ENCODE measurements at places on chromosomes 2 and 18.
A peak's percentile ranks its signal among the peaks of the same experiment; 100 is the strongest.

- DNase-seq, result no peak
Observed at GRCh38 chr2:79994965-79995364, 309.6 kb downstream of the LRRTM1 start.

- no peak for DNase-seq
Observed at GRCh38 chr2:10078704-10079265, 1.4 kb downstream of the CYS1 start.

- DNase-seq, result no peak
Observed at GRCh38 chr2:123851281-123851680, 173.8 kb upstream of the CNTNAP5 start.

DNA sequence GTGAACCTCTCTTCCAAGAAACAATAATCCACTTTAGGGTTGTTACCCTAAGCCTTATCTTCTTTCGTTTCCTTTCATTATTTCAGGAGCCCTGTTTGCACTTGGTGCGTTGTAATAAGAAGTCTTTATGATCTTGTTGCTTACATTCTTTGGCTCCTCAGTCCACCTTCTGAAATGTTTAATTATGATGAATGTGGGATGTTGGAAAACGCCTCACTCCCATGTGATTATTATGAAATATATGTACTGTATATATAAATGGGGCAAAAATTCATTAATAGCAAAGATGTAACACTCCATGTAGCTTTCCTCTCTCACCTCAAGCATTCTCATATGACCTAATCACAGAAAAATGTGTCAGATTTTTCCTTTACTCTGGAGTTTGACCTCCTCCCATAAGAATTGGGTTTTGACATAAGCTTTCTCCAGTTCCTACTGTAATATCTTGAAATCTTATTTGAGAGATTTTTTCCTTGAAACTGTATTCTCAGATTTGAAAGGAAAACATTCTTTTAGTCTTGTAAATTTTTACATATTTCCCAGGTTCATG, 397.2 kb upstream of the FANCL start:
- DNase-seq, result no peak

GRCh38 chr2:44136252-44136651, 32.4 kb upstream of the PPM1B start:
- no peak for DNase-seq

DNA sequence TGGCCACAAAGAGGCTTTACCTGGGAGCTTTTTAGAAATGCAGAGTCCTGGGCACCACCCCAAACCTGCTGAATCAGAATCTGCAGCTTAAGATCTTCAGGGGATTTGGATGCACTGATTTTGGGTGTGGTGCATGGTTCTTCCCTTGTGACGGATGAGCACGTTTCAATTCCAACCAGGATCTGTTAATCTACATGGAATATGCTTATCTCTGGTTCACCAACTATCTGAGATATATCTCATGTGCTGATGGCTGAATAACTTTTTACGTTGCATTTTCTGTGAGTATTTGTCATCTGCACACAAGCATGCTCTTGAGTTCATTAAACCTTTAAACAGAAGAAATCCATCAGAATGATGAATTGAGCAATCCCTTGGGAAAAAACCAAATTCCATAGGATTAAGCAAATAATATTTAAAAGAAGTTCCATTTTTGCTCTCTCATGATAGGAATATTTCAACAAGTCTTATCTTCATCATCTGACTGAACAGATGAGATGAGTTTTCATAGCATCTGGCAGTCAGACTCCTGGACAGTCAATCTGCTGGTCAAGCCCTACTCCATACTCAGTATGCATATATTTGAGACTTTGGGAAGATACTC, 120.6 kb downstream of the PLB1 start:
- DNase-seq, result no peak

GRCh38 chr2:134361648-134362047, 107.8 kb downstream of the MGAT5 start:
- no peak for DNase-seq

DNA sequence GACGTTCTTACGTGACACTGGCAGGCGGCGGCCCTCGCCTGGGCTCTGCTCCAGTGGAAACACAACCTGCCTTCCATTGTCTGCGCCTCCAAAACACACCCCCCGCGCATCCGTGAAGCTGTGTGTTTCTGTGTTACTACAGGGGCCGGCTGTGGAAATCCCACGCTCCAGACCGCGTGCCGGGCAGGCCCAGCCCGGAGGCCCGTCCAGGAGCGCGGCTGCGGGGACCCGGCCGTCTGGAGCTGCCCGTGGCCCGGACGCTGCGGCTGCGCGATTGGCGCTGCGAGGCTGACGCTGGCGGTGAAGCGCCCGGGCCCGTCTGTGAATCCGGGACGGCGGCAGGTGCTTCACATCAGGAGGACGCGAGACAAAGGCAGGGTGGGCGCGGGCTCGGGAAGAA, 670.3 kb upstream of the SALL3 start:
- DNase-seq, result no peak

- no peak for DNase-seq
Observed at GRCh38 chr2:205869439-205869838, 187.1 kb downstream of the NRP2 start.

DNA sequence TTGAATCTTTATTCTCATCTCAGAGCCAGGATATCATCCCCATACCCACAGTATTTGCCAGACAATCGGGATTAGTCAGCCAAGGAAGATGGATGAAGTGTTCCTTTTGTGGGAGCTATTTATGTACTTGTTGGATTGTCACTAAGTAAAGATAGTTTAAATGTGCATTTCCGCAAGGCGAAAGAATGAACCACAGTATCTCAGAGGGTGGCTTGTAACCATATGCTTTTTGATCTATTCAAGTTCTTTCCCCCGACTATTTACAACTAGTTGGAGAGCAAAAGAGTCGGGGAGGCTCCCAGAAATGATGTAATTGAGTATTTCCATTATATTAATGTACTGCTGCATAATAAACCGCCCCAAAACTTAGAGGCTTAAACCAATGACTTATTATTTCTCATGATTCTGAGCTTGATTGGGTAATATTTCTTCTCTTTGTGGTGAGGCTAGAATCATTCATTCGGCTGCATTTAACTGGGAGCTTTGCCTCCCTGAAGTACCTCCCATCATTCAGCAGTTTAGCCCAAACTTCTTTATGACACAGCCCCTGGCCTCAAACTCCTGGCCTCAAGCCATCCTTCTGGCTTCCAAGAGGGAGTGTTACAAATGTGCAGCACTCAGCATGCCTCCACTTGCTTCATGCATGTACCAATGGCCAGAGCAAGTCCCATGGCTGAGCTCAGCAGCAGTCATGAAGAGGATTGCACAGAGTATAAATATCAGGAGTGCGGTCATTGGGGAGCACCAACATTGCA, 423.7 kb downstream of the METTL4 start:
- DNase-seq, result no peak

DNA sequence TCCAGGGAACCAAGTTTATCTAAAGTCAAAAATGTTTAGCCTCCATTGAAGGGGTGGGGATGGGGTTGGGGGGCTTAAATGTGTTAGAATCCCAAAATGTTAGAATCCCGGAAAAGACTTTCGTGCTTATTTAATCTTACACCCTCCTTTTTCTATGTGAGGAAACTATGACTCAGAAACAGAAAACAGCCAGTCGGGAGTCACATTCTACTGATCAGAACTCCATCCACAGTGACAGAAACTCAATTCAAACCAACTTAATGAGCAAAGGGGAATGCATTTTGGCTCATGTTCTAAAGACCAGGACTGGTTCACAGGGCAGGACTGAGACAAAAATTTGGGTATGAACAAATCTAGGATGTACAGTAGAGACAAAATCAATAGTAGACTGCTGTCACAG, 31.9 kb upstream of the AFTPH start:
- DNase-seq, result no peak

DNA sequence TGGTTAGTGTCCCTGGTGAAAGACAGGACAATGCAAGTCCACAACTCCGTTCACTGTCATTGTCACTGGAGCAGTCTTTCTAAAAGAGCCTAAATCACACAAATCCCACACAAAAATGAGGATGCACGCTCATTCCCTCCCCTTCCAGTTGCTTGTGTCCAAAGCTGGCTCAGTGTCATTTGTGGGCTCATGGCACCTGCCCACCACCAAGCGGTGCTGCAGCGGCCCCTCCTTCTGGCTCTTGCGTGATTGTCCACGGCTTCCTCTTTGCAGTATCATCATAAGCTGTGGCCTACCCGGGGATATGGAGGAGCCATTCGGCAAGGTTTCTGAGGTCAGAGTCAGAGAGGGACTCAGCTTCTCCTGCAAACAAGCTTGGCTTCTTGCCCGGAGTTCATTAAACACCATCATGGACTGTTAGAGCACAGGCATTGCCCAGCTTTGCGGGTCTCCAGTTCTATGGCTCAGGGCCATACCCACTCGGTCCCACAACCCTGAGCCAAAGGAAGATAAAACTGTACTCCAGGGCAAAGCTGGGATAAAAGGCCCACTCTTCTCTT, 179.4 kb upstream of the AGAP1 start:
- no peak for DNase-seq

DNA sequence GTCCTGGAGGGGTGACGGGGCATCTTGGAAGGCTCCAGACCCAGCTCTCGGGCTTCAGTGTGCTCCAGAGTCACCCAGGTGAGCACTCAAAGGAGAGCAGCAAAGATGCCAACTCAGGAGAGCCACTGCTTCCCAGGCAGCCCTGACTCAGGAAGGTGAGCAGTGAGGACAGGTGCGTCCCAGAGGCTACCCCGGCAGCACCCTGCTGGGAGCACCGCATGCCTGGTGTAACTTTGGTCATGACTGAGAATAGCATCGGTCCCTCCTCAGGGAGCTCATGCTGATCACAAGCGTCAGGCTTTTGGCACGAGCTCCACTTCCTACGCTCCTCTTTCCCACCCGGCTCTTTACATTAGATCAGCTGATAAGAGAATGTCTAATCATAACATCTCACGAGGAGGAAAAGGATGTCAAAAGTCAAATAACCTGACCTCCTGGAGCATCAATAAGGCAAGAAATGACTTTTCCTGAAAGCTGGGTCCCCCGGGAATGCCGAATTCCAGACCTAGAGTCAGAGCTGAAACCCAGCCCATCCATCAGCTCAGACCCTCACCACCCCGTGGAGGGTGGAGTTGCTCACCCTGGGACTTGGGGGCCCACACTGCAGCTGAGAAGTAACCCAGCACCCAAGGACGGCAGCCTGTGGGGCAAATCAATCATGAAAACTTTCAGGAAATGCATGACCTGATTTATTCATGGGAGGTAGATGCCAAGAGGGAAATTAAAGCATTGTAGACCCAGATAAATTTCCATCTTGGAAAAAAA, 248.8 kb downstream of the ACKR3 start:
- DNase-seq, result no peak

GRCh38 chr2:46487667-46488335, 8.4 kb downstream of the TMEM247 start:
- DNase-seq, result peak; percentile 79

- DNase-seq, result no peak
Observed at GRCh38 chr2:29751390-29751789, 170.0 kb downstream of the ALK start.

GRCh38 chr2:206693399-206694137, 24.6 kb downstream of the DYTN start:
- DNase-seq, result no peak

DNA sequence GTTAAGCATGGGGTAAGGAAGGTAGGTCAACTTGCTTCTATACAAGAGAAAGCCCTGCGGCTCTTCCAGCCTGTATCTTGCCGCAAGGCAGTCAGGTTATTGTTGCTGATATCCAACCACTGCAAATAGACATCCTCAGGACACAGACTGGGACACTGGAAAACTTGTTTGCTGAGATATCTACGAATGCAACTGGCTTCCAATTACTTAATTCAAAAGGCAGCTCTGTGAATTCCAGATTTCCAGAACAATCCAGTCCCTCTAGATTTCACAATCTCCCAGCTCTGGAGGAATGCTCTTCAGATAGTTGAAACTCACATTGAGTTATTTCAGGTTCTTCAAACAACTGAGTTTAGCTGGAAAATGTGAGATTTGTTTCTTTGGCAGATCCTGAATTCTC, 34.6 kb upstream of the SP9 start:
- DNase-seq, result no peak

- peak; percentile 32 for DNase-seq
Observed at GRCh38 chr2:126774290-126774689, 118.3 kb downstream of the GYPC start.

DNA sequence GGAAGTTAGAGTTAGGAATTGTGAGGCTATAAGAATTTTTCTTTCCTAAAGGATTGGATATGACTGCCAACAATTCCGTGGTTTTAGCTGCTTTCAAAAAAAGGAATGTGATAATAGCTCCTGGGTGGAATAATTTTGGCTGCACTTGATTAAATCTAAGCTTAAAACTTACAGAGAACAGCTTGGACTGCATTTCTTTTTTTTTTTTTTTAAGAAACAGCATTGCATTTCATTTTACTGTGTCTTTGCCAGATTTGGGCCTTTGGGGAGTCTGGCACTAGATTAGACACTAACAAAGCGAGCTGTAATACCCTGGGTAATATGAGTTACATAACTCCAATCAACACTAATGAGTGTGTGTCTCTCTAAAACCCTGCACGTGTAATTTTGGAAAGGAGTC, 37.8 kb upstream of the ZNF397 start:
- DNase-seq, result no peak

DNA sequence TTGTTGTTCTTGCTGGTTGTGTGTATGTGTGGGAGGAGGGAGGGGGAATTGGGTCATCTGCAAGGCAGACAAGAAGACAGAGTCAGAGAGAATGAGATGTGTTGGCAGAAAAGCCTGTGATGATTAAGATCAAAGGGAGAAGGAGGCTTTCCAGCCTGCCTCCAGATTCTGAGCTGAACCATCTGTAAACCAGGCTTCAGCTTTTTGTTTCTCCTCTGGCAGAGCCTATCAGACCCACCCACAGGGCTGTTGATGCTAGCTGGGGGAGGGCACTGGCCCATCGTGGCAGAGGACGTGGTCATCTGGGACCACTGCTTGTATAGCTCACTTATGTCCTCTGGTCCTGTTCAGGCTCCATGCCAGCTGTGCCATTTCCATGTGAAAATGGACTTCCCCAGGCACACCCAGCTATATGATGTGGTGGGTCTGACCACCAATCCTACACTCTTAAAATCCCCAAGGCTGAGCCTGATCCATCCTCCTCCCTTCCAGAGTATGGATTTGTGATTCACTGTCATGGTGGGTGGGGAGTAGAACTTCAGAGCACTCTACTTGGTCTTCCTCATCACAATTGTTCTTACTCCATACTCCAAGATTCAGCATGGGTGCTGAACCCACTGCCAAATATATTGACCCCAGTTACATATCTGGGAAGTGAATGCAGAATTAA, 27.8 kb upstream of the COL6A3 start:
- no peak for DNase-seq

GRCh38 chr2:70743677-70744076, 24.3 kb downstream of the ADD2 start:
- DNase-seq, result no peak

Data from sciatic nerve (tissue), 2 donors.